ENCODE measurements at places on chromosomes 12 and 14.

DNA sequence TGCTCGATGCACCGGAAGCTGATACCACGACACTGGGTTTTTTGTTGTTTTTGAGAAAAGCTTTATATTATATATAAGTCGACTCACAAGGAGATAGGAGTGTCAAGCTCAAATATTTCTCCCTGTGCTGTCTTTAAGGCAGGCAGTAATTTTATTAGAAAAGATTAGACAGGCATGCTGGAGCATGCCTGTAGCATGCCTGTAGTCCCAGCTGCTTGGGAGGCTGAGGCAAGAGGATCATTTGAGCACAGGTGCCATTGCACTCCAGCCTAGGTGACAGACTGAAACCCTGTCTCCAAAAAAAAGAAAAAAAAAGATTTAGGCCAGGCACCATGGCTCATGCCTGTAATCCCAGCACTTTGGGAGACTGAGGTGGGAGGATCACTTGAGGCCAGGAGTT lies 51.8 kb downstream of the GNS start:
- DNase-seq = no peak

- peak; percentile 89 for DNase-seq
Observed at GRCh38 chr12:127588249-127588648, 678.7 kb upstream of the TMEM132C start.

GRCh38 chr12:41151793-41152192 lies 36.3 kb upstream of the PDZRN4 start:
- DNase-seq = no peak

GRCh38 chr14:99616832-99617800 lies 13.1 kb upstream of the CCDC85C start:
- DNase-seq = no peak

DNA sequence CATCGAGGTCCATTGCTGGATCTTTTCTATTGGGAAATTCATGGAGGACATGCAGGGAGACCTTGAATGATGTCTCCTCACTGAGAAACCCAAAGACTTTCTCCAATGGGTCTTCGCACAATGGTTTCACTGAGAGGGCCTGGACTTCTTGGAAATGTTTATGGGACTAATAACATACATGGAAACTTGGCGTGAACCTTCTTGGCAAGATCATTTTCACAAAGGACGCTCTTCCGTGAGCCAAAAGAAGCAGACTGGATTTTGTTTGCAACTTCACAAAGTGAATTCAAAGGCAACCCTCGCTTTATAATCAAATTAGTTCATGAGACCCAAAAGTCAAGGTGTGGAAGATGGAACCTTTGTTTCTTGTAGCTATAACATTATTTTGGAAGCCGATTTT lies 154.4 kb downstream of the TMEM132C start:
- no peak for DNase-seq

- no peak for DNase-seq
Observed at GRCh38 chr14:32224737-32225377, 21.8 kb upstream of the RNU6-8 start.

DNA sequence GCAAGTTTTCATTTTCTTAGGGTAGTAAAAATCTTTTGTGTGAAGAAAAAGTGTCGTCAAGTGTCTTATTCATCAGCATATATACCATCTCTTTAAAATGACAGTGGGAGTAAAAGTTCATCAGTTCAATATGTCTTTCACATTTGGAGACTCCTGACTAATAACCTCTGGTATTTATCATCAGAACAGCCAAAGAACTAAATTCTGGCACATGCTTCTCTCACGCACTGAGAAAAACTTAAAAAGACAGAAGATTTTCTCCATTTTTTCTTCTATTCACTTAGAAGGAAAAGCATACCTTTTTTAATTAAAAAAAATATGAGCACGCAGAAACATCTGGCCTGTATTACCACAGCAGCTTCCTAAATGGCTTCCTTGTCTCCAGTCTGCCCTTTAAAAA lies 265.7 kb downstream of the AKAP6 start:
- DNase-seq = peak; percentile 54

GRCh38 chr12:105943525-105943924 lies 195.2 kb downstream of the NUAK1 start:
- DNase-seq = no peak

DNA sequence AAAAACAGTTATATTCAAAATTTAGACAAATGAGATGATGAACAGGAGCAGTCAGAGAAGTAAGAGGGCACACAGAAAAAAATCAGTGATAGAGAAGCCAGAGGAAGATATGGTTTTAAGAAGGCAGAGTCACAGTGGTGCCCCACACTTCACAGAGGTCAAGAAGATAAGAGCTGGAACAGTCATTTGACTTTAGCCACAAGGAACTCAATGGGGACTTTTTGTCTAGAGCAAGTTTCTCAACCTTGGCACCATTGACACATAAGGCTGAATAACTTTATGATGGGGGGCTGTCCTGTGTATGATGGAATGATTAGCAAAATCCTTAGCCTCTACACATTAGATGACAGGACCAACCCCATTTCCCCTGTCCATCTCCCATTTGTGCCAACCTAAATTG lies 172.8 kb upstream of the PLEKHG7 start:
- no peak for DNase-seq

- DNase-seq = peak; percentile 89
Observed at GRCh38 chr12:1518591-1519516, 75.5 kb downstream of the FBXL14 start.

GRCh38 chr12:71124835-71125460 lies 32.9 kb downstream of the TSPAN8 start:
- no peak for DNase-seq

DNA sequence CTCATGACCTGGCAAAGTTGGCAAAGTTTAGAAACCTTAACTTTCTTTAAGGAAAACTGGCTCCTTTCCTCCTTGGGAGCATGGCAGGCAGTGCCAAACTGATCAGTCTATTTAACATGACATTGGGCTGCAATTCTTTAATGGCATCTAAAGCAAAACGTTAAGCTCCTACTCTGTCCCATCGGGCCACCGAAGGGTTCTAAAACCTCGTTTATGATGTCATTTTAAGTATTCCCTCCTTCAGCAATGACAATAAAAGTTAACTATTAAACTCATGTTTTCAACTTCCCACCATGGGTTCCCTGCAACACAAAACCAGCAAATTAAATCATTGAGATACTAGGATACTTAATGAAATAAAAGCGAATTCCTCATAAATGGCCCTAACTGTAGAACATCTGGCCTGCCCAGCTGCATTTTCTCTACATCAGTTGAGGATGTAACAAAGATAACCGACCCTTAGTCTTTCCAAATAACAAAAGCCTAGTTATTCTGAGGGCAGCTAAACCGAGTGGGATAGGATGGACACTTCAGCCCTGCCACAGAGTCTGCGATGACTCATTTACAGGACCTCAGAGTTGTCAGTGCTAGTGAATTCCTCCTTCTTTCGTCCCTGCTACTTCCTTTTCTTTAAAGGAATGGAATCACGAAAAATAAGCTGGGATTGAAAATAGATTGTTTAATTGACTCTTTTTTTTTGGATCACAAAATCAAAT lies 34.5 kb upstream of the RIC8B start:
- DNase-seq = no peak

DNA sequence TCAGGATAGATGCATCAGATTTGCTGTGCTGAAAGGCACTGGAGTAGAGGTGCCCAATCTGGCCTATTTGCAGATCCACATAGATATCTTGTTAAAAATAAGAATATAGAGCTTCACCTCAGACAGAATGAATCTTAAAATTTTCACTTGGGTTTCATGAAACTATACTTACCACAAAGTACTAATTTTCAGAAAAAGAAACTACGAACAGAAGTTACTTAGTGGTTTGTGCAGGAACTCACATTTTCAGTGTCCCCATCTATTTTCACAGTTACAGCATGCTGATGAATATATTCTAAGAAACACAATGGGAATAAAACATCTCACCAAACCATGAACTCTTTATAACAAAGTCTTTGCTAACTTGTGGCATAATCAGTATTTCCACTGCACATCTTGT lies 449.4 kb downstream of the RERGL start:
- DNase-seq = no peak

DNA sequence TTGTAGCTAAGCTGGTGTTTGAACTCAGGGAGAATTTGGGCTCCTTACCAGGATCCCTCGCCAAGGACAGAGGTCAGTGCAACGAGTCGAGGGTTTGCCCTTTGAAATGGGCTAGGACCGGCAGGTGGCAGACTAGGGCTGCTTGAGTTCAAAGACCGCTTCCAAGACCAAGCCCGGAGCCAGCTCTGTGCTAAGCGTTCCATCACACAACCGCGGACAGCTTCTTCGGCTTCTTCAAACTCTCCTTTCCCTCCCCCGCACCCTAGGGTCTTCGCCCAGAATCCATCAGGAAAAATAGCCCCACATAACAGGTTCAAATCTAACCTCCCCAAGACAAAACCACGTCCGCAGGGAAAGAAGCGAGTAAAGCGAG lies 705 bp upstream of the FLVCR2 start:
- peak; percentile 47 for DNase-seq

DNA sequence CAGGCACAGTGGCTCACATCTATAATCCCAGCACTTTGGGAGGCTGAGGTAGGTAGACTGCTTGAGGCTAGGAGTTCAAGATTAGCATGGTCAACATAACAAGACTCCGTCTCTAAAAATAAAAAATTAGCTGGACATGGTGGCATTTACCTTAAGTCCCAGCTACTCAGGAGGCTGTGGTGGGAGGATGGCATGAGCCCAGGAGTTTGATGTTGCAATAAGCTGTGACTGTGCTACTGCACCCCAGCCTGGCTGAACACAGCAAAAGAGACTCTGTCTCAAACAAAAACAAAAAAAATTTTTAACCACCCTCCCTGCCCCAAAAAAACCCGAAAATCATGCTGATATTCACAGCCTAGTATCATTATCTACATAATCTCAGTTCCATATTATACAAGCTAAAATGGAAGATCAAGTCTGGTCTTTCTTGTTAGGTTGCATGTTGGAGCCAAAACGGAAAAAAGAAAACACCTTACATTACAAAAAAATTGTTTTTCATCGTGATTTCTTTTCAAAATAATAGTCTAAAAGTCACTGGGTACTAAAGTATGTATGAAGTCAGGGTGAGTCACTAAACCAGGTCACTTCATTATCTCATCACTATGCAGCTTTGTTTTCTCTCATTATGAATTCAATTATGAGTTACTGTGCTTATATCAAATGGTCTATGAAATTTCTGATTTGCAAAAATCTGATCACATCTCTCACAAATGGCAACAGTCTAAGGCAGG lies 13.8 kb downstream of the GXYLT1 start:
- DNase-seq = no peak

GRCh38 chr12:91630083-91630482 lies 447.5 kb upstream of the DCN start:
- no peak for DNase-seq

DNA sequence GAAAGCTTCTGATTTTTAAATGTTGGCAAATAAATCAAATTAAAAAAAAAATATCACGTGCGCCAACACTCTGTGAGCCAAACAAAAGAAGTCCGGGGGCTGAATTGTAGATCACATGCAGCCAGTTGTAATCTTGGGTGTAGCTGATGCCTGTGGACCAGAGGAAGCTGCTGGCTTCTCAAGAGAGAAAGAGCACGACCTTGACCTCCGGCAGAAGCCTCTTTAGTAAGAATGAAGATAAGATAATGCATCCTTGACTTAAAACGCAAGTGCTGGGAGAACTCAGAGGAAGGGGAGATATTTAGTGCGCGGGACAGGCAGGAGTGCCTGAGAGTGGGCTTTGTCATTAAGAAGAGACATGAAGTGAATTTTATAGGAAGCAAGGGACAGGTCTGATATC lies 162.8 kb upstream of the TBX3 start:
- DNase-seq = no peak

DNA sequence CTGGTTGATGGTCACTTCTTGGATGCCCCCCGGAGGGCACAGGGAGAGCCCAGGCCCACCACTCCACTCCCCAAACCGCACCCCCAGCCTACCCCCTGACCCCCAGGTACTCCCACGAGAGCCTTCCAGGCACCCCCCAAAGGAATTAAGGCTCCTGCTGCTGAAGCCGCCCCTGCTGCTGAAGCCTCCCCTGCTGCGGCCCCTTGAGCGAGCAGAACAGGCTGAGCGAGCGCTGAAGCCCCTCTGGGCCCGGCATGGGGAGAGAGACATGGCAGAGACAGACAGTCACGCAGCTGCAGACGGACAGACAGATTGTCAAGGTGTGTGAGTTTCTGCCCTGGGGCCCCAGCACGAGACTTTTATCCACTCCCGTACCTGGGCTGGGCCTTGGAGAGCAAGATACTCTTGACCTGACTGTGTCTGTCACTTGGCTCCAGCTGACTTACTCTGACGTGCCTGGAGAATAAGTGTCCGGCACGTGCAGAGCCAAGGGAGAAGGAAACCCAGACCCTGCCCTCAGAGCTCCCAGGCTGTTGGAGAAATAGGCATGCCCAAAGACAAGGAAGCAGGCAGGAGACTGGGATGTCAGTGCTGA lies at the start of gene KRT78:
TSS of gene KRT78 (minus strand) at position 334 of the 595 bp plus-strand sequence. CDS start at position 270, 64 bp downstream.
- no peak for DNase-seq

DNA sequence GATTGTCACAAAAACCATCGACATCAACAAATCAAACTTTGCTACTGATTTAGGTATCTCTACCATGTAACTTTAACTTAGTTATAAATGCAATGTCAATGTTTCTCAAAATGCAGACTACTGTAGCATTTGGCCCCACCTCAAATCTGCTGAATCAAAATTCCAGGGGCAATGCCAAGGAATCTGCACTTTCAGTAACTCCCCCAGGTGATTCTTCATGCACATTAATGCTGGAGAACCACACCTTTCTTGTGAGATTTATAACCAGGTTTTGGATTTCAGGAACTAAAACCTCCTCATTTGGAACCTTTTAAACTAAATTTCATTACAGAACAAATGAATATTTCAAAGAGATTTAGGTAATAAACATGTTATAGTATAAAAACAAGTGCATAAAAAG lies 4.9 kb downstream of the ATP2B1 start:
- no peak for DNase-seq

DNA sequence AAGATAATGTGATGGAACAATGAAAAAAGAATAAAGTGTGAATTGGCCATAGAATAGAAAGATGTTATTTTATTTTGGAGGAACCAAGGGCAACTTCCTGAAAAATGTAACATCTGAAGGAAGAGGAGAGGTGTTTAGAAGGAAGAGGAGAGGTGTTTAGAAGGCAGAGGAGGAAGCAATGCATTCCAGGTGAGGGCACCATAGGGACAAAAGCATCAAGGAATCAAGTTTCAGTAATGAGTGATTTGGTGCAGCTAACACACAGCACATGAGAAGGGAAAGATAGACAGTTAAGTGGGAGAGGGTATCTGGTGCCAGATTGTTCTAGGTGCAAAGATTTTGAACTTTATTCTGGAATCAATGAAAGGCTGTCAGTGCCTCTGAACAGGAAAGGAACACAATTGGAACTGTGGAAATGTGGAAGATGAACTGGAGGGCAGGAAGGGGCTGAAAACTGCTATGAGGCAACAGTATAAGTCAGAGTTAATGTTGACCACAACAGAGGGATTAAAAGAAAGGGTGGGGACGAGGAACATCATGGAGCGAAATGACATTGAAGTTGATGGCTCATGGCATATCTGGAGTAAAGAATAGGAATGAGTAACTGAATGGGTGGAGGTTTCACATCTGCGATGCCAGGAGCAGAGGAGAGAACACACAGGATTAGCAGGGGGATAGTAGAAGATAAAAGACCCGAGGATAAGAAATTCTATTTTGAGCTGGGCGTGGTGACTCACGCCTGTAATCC lies 326.6 kb downstream of the LRIG3 start:
- no peak for DNase-seq

Measured in skeletal muscle cell (primary cell).